NCI-H69 (cell line): ENCODE measurements at places on chromosomes 1 and 21.

DNA sequence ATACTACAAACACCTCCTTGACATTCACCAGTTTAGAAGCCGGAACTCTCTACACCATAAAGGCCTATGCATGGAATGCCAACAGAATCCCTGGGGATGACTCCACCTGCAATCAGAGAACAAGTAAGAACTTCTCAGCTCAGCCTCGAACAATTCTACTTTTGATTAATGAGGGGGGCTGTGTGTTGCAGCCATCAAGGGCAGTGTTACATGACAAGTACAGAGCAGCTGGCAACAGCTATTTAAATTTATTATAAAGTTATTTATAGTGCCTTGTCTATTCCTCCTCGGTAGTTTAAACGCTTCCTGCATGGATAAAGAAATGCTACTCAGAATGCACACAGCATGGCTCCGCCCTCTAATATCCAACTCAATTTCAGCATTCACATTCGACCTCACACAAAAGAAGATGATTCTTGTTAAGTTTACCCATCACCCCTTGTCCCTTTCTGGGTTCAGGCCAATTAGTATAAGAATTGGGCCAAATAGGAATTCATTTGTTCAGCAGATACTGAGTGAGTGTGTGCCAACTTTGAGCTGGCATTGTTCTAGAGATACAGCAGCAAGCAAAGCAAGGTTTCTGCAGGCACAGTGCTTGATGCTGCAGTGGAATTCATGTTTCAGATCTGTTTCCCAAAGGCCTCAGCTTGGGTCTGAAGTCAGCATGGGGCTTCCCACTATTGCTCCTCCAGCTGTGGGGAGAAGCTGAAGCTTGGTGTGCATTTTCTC lies 6.4 kb downstream of the FNDC7 start:
- DNase-seq = peak; percentile 27

DNA sequence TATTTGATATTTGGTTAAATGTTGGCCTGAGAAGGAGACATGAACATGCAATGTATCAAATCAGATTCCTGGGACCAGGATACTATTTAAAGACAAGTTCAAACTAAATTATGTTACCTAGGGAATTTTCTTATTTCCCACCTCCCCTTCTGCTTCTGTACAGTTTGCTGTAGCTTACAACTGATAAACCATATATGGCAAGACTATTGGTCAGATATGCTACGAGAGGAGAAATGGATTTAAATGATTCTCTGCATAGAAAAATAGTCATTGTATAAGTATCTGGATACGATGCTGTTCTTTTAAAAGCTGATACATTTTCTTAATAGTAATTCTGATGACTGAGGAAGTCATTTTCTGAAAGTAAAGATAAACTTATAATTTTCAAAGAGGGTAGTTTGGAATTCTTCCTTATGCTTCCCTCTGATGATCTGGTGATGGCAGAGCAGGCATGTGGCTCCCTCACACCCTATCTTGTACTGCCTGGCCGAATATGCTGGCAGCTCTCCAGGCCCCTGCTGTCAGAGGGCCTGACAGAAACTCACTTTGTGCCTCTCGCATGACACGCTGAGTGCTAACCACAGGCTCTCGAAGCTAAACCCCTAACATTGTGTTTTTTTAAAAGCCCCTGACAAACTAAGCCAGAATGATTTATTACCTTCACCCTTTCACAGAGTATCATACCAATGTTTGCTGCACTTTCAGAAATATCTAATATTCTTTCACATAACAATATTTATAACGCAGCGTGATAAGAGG lies 19.4 kb downstream of the RRP15 start:
- DNase-seq = peak; percentile 93

- no peak for DNase-seq
These were observed 96.9 kb upstream of the SGIP1 start for GRCh38 chr1:66437136-66437401.

GRCh38 chr1:179955287-179955680 lies 674 bp downstream of the CEP350 start:
- DNase-seq = no peak

DNA sequence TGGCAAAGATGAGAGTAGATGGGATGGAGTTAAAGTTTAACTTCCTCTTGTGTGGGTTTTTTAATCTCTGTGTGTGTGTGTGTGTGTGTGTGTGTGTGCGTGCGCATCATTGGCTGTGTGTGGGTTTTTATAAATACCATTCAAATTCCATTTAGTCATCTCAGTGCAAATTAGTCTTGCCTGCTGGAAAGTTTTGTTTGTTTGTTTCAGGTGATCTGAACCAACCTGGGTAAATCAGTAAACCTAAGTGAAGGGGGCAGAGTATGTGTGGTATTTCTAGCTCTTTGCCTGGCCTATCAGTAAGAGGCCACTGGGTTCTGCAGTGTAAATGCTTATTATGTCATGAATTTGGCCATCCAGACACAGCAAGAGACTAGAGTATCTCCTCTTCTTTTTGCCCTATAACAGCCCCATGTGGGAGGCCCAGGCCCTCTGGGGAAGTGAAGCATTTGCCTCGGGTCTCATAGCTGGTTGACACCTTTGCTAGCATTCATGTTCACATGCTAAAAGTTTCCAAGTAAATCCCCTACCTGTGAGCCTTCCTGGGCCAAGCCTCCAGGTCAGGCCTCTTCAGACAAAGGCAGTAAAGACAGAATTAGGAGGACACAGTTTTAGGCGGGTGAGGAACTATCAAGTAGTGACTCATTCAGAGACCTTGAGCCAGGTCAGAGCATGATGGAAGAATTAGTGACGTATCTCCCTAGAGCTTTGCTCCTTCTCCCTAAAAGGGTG lies 14.7 kb downstream of the INTS3 start:
- no peak for DNase-seq

DNA sequence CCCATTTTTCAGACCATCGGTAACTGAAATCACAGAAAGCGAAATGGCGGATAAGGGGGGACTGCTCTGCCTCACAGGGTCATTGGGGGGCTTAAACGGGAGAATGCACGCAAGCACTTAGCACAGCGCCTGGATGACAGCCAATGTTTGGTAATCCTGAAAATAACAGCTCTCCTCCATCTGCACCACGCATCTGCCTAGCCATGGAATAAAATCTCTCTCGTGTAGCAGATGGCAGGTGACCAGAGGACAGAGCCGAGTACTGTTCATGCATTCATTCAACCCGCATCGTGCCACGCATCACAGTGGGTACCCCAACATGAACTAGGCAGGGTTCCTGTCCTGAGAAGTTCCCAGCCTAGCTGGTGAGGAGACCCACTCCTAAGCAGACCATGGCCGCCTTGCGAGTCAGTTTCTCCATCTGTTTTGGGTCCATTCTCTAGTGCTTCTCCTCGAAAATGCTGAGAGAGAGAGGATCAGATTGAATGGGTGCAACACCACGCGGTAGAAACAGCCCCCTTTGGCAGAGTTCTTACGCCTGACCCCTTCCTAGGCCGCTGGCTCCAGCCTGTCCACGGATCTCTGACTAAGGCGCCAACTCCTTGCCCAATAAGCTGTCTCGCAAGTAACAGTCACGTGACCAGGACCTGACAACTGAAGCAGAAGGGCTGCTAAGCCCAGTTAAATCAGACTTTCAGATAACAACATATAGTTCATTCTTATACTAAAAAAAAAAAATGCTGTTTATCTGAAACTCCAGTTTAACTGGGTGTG lies 7.3 kb downstream of the SLC1A7 start:
- DNase-seq = peak; percentile 59

DNA sequence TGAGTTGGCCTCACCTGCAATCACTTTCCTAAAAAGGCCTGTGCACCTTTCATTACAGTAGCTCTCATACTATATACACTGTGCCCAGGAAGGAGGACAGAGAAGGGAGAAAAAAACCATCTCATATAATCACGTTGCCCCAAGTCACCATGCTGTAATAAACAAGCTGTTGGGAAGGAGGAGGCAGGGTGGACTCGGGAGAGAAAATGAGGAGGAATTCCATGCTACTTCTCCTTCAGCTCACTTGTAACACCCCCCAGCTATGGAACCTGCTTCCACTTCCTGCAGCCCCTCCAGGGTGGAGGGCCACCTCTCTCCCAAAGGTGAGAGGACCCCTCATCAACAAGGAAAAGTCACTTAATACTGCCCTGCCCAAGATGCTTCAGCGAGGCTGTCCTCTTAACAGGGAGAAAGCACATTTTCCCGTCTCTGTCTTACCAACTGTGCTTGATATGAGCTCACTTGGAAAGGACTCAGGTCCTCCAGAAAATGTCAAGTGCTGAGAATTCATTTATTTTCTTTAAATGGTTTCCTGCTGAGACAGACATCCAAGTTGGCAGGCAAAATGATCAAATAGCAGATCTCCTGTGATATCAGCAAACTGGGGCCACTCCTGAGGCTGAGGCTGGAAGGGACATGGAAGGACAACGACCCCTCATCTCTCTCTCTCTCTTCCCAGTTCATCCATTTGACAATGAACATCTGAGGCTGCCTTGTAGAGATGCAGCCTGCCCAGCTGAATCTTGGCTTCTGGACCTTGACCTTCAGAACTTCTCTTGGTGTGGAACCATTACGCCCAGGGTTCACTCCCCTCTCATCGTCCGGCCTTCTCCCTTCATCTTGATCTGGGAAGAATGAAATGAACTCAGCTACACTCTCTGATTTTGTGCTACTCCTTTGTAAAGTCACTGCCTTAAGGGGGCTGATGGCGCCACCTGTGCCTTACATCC lies 54.0 kb downstream of the CAPN9 start:
- no peak for DNase-seq

DNA sequence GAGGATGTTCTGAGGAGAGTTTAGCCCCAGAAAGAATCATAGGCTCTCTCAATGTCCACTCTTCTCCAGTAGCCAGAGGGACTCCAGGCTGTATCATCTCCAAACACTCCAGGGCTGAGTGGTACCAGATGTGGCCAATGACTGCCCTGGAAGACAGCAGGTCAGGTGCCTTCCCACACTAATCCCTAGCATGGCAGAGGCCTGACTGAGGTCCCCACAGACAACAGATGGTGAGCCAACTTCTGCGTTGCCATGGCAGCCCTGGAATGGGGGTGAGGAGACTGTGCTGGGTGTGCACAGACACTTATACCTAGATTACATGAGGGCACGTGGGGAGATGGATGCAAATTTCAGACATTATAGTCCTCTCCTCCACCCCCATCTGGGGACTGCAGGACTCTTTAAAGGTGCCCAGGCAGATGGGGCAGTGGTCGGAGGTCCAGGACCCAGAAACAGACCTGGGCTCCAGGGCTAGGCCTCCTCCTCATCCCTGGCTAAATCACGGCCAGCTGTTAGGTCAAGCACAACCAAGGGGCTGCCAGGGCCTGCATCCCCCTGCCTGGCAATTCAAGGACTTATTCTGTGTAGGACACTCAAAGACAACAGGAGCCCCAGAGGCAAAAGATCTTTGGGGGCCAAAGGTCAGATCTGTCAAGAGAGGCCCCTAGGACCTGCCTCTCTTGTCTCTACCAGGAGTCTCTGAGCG lies 42.9 kb downstream of the CAMK2N1 start:
- peak; percentile 41 for DNase-seq

GRCh38 chr1:99439433-99440075 lies 175.3 kb downstream of the PLPPR4 start:
- no peak for DNase-seq

GRCh38 chr1:18077657-18078215 lies 29.9 kb upstream of the IGSF21 start:
- peak; percentile 83 for DNase-seq

- DNase-seq = no peak
These were observed 1.7 kb upstream of the SIM2 start for GRCh38 chr21:36697060-36697850.

GRCh38 chr1:18643154-18644012 lies 12.7 kb downstream of the PAX7 start:
- peak; percentile 20 for DNase-seq

- DNase-seq = peak; percentile 13
These were observed 3.4 kb downstream of the CEP85 start for GRCh38 chr1:26237230-26237966.

DNA sequence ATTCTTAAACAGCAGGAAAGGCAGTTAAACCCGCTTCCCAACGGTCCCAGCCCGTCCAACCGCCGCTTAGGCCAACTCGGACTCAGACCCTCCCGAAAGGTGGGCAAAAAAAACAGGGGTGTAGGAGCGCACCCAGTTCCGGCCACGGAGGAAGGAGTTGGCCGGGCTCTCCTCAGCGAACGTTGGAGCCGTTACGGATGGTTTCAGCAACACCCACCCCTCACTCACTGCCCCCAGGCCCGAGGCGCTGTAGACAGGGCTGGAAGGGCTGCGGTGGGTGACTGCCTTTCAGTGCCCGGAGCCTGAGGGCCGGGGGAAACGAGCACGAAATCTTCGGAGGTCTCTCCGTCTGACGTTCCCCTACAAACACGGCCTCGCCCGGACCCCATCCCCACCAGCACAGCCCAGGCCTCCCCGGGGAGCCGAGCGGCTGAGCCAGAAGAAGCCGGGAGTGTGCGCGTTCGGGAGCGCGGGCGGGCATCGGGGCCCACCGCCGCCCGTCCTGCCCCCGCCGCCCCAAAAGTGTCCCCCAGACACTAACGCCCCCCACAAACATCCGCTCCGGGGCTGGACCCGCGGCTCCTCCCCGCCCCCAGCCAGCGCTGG lies 1.3 kb downstream of the KDM5B start:
- peak; percentile 67 for DNase-seq

GRCh38 chr1:107018445-107018844 lies 38.0 kb upstream of the PRMT6 start:
- no peak for DNase-seq

- DNase-seq = no peak
These were observed 1301.8 kb downstream of the BRINP3 start for GRCh38 chr1:189175889-189176288.

DNA sequence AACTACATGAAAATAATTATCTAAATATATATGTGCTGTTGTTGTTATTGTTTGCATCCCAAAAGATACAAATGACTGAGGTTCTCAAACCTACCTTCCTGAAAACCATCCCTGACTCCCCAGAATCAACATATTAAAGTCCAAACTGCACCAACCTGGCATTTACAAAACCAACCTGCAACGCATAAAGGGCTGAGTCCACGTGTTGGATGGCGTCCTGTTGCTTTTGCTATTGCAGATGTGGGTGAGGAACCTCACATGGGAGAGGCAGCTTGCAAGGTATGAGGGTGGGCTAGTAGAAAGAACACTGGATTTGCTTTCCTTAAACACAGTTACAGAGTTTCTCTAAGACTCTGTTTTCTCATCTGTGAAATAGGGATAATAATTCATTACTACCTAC lies 1.5 kb upstream of the C8B start:
- no peak for DNase-seq

- DNase-seq = peak; percentile 32
These were observed 592 bp downstream of the AGRN start for GRCh38 chr1:1020415-1021009.

GRCh38 chr1:218501161-218501560 lies 156.0 kb downstream of the TGFB2 start:
- no peak for DNase-seq

DNA sequence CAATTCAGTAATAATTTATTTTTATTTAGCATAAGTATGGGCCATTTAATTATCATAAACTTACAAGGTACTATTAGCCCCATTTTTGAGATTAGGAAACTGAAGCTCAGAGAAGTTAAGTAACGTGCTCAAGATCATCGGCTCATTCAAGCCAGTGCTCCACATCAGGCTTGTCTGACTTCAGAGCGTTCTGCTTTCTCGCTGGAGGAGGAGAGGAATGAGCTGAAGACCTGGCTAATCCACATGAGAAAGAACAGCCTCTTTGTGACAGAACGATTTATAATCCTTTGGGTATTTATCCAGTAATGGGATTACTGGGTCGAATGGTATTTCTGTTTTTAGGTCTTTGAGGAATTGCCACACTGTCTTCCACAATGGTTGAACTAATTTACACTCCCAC lies 39.7 kb downstream of the DDX20 start:
- DNase-seq = no peak
